ENCODE measurements at places on chromosomes 13 and 19. TPM values are rescaled to one million over a fixed set of nuclear protein-coding genes. Genes with fewer than 3 reads are reported as not detected.
A peak's percentile ranks its signal among the peaks of the same experiment; 100 is the strongest.

DNA sequence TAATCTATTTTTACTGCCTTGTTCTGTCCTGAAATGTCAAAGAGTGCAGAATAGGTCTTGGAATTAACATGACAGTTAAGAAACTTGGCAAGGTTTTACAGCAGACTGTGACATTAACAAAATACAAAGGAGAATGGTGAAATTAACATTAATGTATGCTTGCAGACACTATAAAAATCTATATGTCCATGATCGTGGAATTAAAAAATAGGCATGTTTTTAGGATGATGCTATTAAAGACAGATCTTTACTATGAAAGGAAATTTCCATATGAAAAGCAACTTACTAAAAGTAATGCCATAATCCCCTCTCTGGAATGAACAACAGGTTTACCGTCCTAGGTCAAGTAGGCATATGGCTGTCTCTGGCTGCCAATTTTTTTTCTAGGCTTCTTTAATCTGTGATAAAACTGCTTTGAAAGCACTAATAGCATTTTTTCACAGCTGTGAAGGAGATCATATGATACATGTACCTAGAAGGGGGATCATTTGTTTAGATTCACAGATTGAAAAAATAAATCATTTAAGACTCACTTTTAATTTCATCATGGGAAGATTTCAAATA, 291.5 kb downstream of the ZNF536 start:
- no peak for DNase-seq

DNA sequence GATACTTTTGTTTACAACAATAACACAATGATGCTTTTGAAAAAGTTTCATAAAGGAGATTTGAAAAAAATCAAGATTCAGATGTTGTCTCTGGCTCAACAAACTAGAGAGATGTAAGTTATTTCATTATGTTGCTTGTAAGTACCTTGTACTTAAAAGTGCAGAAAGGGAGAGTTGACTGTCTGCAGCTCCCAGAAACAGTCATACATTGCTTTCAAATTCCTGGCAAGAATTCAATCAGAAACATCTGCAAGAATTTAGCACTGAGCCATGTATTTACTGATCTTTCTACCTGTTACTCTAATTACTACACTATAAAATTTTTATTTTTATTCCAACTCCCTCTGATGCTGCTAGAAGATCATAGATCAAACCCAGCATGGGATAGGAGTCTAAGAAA, 1261.3 kb upstream of the SPRY2 start:
- no peak for DNase-seq

Gene GNA15
- 0.29 TPM for polyA plus RNA-seq

DNA sequence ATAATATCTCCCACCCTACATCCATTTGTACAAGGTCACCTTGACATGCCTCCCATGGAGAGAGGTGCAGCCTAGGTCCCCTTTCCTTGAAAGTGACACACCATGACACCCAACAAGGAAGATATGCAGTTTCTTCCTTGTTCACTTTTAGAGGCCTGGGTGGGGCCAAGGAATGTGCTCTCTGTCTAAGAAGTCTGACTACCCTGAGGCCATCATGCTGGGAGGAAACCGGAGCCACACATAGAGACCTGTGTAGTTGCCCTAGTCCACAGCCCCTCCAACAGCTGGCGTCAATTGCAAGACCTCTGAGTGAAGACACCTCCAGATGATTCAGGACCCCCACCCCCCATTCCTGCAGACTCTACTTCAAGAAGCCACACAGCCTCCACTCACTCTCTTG, 11.0 kb downstream of the SYDE1 start:
- no peak for DNase-seq

GRCh38 chr13:40101708-40102359, 446.4 kb downstream of the COG6 start:
- no peak for DNase-seq

Gene ZNF723
- polyA plus RNA-seq = not detected

Gene FFAR1
- polyA plus RNA-seq = not detected

DNA sequence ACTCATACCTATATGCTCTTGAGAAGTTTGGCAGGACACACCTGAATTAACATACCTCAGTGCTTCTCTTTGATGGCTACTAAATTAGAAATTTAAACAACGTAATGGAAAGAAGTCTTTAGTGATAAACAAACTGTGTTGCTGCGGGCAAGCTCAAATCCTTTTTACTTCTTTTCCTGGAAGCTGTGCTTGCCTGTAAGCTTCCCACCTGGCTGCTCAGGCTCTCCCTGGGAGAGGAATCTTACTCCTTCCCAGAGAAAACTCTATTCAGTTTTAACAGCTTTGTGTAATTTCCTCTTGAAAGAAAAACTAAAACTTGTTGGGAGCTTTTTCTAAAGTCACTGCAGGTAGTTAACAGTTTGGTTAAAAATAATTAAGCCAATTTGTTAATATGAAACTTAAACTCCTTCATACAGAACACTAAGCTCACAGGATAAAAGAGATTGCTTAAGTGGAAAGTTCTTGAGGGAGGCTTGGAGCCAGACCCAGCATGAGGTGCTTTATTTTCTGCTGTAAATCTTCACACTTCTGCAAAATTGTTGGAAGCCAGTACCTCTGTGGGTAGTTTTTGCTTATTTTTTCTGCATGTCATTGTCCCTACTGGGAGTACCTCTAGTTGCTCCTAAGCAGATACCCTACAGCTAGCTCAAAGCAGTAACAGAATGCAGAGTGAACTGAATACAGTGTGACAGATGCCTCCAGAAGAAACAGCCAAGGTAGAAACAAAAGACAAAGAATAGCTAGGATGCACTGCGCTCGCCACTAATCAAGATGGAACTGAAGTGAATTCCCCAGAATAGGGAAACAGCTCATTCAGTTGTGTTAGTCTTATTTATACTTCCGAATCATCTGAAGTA, 1253.0 kb downstream of the PCDH17 start:
- no peak for DNase-seq

- DNase-seq = no peak
Measured at GRCh38 chr13:110185696-110186095, 121.3 kb downstream of the COL4A1 start.

GRCh38 chr19:38394488-38394887, 6.0 kb downstream of the SPRED3 start:
- DNase-seq = peak; percentile 54

Gene C1QTNF9B
- 0.30 TPM for polyA plus RNA-seq

Gene PSG6
- not detected for polyA plus RNA-seq

Measured in hepatocyte (in vitro differentiated cells).